Glutamatergic neuron (in vitro differentiated cells): ENCODE measurements at places on chromosomes 1 and 21.
A peak's percentile ranks its signal among the peaks of the same experiment; 100 is the strongest.

DNA sequence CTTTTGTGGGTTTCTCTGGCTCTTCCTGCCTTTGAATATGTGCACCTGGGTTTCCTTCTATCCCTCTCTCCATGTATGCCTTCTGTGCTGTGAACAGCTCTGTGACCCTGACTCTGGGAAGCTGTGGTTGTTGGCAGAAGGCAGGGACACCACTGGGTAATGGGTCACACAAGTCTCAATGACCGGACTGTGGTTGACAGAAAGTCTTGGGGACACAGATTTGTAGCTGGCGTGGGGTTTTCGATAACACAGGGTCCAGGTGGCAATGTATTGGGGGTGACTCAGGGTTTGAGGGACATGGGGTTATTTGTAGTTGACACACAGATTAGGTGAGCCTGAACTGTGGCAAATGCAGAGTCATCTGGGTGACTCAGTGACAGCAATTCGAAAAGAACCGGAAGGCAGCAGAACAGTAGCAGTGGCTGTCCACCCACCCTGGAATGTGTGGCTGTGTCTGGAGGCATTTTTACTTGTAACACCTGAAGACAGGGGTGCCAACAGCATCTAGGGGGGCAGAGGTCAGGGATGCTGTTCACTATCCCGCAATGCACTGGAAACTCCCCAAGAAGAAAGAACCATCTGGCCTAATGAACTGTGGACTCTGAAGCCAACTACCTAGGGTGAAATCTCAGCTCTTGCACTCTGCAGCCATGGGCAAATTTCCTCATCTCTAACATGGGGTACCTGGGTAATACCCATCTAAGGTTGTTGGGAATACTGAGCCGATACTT, 13.0 kb upstream of the SLC6A9 start:
- no peak for DNase-seq

DNA sequence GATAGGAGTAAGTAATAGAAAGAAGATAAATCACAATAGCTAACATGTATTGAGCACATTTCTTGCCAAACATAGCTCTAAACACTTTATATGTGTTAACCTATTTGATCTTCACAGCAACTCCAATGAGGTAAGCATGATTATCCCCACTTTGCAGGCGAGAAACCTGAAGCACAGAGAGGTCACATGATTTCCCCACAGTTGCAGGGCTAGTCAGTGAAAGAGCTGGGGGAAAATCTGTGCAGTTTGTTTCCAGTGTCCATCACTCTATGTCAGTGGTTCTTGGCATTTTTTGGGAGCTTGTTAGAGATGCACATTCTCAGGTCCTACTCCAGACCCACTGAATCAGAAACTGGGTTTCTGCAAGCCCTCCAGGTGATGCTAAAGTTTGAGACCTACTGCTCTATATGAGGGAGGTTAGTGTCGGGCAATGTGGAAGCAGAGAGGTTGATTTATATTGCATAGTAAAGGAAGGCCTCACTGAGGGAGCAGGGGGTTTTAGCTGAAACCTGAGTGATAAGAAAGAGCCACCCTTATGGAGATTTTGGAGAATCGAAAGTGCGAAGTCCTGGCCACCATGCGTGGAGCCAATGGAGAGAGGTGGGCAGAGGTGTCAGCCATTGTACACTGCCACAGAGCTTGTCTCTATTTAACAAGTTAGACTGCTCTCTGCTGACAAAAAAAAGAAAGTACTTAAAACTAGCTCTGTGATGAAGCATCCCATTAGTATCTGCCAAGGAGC, 20.9 kb downstream of the MCOLN3 start:
- no peak for DNase-seq

DNA sequence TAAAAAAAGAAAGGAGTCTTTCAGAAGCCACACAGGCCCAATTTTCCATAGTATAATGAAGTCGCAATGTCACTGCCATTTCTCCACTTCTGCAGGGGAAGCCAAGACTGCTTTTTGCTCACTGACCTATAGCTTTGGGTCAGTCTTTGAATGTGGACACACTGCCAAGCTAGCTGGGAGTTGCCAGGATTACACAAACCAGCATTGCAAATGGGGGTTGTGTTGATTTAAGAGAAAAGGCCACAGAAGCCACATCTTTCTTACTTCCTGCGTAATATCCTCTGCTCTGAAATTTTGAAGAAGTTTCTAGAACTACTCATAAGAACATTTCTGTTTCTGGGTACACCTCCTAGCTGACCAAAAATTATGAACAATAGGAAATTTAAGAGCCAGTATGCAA, 45.8 kb upstream of the SAMSN1 start:
- no peak for DNase-seq

DNA sequence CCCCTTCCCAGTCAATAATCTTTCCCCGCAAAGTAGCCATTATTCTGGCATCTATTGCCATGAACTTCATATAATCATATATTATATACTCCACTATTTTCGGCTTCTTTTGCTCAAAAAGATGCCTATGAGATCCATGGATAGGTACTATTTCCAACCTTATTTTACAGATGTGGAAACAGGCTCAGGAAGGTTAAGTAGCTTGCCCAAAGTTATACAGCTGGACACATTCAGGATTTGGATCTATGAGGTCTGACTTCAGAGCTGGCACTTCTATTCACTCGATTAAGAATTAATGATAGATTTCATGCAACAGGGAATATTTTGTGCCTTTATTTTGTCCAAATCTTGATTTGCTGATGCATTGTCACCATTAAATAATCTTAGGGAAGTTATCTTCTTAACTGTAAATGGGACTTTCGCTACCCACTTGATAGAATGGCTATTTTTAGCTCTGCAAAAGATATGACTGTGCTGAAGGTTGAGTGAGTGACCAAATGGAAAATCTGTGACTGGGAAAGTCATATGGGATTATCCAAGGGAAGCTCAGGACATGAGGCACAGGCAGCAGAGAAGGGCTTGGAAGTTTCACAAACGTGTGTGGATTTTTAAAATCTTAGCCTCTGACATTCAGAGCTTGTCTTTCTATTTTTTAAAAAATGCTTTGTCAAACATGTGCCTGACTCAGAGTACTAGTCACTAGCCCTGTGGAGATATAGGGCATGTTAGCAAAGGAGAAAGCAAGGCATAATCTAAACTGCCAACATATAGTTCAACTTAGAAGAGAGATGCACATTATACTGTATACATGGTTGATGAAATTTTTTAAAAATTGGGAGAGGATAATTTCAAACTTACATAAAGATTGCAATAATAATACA, 36.5 kb downstream of the GIPC2 start:
- DNase-seq, result no peak

DNA sequence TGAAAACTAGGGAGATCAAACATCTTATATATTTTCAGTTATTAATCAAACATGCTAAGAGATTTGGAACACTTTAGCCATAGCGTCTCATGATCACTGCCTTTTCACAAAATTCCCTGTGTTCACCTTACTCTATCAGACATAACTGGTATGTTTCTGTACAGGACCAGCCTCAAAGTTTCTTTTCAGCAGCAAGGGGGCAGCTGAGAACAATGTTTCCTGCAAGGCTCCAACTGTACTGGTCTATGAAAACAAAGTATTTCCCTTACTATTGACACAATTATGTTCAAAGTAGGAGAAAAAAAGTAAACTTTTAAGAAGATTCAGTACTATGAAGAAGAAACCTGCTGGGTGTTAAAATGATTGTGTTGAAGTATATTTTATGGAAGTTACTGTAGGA, 98.5 kb downstream of the ATF6 start:
- no peak for DNase-seq

DNA sequence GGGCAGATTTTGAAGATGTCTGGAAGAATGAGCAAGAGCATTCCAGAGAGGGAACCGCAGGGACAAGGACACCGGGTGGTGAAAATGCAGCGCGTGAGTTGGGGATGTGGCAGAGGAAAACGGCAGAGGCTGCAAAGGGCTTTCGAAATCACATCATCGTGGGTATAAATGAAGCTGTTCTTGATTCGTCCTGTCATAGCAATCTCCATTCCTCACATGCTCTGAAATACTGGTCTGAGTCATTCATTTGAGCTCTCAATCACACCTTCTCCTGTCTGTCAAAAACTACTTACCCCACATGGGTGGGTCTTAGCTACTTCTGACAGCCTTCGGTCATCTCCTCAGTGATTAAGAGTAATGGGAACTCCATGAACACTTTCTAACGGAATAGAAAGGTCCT, 81.5 kb downstream of the ERG start:
- DNase-seq, result no peak

DNA sequence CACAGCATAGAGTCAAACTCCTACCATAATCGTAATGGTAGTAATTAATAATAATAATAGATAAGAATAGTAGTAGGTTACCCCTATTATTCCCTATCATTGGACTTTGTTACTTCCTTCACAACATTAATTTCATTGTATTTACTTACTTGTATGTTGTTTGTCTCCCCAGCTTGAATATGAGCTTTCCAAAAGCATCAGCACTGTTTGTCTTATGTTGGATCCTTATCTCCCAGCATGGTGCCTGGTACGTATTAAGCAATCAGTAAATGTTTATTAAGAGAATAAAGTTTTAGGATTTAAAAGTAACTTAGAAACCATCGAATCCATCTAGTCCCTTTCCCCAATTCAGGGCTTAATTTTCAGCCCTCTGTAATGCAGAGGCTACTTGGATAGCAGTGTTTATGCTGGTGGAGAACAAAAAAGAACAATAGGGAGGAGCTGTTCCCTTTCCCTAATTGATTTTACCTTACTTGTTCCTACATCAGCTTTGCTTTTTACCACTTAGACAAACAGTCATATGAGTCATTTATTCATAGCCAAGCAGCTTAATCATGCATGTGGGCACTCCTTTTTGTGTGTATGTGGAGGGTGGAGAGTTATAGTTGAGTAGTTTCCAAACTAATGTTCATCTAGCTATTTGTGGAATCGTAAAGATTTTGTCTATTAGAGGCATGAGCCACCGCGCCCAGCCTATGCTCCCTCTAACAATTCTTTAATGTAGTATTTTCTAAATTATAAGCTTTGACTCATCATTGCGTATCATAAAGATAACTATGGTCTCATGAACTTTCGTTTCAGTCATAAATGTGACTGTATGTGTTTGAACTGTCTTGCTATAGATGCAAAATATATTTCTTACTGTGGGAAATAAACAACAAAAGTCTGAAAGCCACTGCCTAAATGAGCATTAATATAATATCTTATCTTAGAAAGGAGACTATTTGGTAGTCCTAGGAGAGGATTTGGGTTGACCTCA, 20.9 kb upstream of the DR1 start:
- no peak for DNase-seq

DNA sequence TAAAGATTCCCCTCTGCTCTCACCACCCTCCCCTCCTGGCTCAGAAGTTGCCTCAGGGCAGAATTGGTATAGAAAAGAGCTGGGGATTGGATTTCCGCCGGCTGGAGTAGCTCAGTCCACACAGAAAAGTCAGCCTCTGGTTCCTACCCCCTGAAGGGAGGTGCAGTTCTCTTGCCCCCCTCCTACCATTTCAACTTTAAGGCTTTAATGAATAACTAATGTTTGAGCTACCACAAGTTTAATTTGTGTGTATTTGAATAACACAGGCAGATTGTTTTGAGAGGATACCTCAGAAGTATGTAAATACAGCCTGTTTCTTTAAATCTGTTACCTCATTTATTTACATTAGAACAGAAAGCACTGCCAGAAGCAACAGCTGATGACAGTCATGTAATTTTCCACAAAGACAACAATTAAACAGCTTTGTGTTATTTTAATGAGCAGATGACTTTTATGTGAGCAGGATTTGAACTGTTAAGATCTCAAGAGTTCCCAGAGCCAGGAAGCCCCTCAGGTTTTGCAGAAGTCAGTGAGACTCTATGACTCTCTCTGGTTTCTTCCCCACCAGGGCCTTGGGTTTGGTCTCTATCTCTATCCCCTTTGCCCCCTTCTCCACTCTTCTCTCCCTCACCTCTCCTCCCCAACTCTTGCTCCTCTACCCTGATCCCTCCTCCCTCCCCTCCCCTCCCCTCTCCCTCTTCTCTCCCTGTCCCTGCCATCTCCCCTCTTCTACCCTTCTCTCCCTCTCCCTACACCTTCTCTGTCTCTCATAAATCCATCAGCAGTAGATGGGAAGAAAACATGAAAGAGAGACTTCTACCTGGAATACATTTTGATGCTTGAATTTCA, 26.3 kb downstream of the DUSP10 start:
- DNase-seq, result peak; percentile 31

DNA sequence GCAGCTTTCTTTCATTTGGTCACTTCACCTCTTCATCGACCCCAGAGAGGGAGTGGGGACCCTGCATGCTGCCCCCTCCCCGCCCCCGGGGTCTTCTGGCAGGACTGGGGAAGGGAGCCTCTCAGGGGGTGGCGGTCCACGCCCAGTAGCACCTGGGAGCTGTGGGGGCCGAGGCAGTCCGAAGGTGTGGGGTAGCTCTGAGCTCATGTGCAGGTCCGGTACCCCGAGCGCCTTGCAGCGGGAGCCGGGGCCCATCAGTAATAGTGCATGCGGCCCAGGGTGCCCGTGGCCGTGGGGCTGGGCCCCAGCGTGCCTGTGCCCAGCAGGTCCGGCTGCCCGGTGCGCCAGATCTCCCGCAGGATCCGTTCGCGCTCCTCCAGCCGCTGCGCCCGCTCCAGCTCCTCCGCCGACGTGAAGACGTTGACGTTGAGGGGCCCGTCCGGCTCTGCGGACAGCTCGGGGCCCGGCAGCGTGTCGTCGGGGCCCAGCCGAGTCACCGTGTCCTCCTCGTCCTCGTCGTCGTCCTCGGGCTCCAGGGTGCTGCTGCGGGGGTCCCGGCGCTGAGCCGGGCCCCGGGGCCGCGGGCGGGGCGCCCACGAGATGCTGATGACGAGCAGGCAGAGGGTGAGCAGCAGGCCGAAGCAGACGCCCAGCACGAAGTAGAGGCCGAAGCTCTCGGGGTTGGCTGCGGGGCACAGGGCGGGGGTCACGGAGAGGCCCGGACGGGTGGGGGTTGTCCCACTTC, 1.2 kb downstream of the EVA1B start:
- no peak for DNase-seq

DNA sequence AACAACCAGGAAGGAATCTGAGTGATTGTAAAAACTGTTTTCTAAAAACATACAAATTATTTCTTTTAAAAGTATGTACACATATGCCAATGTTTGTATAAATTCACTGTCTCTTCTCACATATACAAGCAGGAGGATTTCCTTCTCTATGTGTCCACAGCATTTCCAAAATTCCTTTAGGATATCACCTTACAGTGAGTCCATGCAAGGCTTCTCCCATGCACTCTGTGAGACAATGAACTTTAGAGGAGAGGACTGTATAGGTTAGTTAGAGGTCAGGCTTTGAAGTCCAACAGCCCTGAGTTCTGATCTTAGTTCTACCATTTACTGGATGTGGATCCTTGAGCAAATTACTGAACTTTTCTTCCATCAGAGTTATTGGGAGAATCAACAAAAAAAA, 34.1 kb upstream of the USH2A start:
- DNase-seq, result no peak

DNA sequence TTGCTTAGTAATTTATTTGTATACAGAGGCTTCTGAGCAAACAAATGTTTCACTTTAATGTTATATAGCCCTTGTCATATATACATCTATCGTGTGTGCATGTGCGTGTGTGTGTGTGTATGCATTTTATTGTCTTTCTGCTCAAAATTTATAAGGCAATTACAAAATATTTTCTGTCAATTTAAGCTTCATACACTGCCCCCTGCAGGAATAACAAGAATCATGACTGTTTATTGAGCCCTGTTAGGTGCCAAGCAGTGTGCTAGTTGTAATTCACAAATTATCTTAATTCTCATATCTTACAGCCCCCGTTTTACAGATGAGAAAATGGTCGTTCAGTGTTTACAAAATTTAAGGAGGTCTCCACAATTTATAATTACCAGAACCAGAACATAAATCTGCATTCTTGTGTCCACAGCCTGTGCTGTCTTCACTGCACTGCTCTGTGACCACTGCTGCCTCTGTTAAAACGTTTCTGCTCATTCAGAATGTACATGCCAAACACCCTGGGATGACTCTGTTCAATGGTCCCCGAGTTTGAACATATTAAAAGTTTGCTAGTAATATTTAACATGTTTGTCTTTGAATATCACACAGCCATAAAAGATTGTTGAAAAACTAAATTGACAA, 181.3 kb downstream of the ATP6V1G3 start:
- DNase-seq, result no peak
